ENCODE measurements at places on chromosomes 1 and 21. TPM values are rescaled to one million over a fixed set of nuclear protein-coding genes. Genes with fewer than 3 reads are reported as not detected.

The RNU1-3 gene
- total RNA-seq = 3,430 TPM

The TFF3 gene
- total RNA-seq = not detected

The KCNH1 gene
- total RNA-seq = not detected

DNA sequence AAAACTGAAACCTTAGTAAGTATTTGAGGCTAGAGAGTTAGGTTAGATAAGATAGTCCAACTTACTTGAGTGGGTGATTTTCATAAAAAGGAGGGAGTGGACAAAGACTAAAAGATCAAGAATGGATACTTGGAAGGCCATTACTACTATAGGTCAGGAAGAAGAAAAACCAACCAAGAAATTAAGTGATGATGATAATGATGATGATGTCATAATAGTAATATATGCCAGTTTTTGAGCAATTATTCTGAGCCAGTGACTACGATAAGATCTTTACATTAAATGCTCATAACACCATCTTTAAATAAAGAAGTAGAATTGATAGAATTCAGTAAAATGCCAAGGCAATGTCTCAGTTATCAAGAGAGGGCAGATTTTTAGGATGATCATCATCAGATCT is 430.7 kb upstream of the ADAMTS5 start:
- no peak for DNase-seq

GRCh38 chr1:220454155-220454777 is 73.7 kb upstream of the MARK1 start:
- DNase-seq = no peak
